ENCODE measurements at places on chromosomes 2 and 18.

DNA sequence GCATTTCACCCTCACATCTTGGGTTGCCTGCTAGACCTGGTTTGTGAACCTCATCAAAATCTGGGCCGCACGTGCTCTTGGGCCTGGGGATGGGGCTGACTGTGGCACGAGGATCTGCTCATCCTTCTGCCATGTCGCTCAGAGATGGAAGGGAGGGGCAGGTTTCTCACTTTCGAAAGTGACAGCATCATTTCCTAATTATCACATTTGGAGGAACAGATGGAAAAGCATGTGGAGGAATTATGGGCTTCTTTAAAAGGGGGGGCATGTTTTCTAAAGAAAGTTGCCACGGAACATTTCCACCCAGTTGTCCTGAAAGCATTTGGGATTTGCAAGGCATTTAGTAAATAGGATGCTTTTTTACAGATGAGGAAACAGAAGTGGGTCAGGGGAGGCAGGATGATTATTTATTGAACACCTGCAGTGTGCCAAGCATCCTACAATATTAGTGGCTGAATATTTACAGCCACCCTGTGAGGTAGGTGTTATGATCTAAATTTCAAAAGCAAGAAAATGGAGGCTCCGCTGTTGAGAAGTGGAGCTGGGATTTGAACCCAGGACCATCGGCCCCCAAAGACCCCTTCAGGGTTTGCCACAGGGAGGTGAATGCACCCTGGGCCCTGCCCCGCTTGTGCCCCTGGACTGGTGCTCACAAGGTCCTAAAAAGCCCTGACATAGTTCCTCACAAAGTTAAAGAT, 104.2 kb upstream of the MYCN start:
- no peak for DNase-seq

DNA sequence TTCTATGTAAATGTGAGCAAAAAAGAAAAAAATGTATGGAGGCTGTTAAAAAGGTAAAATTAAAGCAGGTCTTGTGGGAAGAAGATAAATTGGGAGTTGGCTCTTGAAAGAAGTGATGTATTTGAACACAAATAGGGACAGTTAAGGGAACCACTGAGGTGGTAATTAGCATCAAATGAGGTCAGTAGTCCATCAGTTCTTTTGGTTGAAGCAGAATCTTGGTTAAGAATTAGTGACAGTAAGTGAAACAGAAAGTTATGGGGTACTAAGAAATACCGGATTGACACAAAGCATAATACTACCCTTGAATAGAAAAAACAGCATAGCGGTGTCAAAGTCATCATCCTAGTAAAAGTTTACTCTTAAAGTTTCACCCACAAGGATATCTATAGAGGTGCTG, 352.6 kb upstream of the VRK2 start:
- no peak for DNase-seq

- no peak for DNase-seq
These were observed 167.9 kb downstream of the CCDC102B start for GRCh38 chr18:68965817-68966216.

GRCh38 chr18:57287766-57288165, 64.6 kb upstream of the ST8SIA3 start:
- DNase-seq = no peak

- DNase-seq = no peak
These were observed 629.3 kb downstream of the NRXN1 start for GRCh38 chr2:50402654-50402960.

GRCh38 chr18:26022585-26022984, 67.8 kb downstream of the SS18 start:
- DNase-seq = no peak

DNA sequence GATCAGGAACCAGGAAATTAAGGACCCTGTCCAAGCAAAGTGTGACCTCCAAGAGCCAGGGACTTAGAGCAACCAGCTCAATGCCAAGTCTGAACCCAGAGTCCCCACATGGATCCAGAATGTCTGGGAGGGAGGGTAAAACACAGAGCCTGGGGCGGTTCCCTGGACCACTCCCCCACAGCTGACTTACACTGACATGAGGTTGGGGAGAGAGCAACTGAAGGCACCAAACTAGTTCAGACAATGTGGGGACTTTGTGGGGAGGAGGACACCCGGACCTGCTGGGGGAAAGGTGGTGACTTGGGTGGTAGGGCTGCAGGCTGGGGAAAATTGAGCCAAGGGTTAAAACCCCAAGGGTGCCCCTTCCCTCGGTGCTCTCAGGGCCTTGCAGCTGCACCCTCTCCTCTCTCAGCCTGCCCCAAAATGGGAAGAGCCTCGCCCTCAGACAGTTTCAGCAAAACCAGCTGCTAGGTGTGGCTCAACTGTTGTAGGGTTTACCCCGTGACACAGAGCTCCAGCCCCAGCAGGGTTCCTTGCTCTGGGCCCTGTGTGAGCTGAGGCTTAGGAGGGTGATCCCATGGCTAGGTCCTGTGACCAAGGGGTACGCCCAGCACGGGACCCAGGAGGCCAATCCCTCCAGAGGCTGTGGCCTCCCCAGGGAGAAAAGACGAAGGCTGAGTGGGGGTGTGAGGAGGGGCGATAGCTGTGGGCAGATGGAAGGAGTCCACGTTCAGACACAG, 28.6 kb downstream of the MARCO start:
- no peak for DNase-seq

DNA sequence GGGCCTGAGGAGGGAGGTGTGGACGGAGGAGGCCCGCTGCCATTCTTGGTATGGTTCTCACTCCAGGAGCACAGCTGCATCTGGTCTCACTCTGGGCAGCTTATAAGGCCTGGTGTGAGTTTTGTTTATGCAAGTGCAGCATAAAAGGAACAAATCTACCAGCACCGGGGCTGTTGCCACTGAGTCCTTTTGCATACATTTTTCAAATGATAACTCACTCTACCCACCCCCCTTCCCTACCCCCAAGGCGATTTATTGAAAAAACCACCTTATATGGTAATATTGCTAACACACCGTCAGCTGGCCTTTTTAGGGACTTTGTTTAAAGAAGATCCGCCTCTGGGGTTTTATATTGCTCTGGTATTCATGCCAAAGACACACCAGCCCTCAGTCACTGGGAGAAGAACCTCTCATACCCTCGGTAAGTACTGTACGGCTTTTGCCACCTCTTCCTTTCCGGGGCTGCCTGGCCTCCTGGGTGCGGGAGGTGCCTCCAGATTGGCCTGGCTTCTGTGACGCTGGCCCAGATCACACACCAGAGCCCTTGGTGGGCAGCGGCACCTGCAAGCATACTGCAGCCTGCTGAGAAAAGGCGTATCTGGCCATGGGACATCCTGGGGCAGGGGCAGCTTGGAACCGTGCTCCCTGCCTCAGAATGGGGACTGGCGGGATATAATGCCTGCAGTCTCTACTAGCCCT, at the start of gene ACTG2:
TSS of gene ACTG2 (plus strand) at position 378 of the 699 bp plus-strand sequence. CDS start 8,304 bp downstream, outside the sequence.
- DNase-seq = no peak

DNA sequence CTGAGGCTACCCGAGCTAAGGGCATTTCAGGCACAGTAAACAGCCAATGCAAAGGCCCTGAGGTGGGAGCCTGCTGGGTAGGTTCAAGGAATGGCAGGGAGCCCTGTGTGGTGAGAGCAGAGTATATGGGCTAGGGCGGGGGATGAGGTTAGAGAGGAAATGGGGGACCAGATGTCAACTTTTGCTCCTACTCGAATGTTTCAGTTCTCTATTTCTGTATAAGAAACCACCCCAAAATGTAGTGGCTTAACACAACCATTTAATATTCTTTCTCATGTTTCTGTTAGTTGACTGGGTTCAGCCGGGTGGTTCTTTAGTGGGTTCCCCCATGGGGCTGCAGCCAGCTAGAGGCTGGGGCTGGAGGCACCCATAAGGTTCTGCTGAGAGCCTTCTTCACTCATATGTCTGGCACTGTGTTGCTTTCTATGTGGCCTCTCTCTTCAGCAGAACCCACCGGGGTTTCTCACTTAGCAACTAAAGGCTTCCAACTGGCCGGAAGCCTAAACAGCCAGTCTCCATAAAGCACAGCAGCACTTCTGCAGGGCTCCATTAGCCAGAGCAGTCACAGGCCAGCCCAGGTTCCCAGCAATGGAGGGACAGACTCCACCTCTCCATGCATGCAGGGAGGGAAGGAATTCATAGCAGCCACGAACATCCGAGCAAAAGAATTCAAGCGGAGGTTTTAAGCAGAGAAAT, 5.6 kb upstream of the ATOH8 start:
- no peak for DNase-seq

DNA sequence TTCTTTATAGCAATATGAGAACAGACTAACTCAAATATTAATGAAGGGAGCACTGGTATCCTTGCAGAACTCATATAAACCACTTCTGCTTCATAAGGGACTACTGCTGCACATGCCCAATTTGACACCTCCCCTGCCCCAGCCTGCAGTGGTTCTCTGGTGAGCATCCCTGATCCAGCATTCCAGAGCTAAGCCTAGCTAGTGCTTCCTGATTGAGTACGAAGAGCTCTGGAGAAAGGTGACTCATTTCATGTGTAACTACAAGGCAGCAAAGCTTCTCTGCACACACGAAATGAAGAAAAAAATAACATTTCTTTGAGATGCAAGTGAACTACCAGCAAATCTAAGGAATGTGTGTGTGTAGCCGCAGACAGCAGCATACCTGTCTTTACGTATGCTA, 22.8 kb upstream of the ADNP2 start:
- DNase-seq = no peak

DNA sequence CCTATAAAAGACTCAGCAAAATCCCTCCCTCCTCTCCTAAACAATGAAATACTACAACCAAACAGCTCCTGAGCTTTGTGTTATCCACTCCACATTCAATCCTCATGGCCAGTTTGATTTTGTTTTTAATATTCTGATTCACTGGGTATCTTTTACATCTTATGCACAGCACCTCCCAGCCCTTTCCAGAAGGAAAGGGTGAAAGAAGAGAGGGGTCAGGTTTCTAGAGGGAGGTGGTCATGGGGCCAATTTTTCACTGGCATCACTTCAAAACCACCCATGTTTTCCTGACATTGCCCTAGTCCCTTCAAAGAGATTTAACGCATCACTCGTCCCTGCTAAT, 315.6 kb downstream of the LPIN1 start:
- no peak for DNase-seq

DNA sequence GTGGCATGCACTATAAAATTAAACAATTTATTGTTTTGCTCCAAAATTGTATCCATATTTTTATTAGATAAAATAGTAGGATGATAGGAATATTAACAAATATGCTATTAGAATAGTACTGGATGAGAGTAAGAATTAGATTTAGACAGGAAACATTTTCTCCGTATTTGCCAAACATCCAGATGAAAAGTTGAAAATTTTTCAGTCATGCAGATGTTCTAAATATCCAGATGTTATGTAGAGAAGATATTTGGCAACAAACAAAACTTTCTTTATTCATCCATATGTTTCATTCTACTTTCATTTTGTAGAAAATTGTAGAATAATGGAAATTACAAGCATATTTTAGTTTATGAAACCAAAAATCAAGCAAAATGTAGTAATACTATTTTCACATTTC, 45.2 kb upstream of the NEUROD1 start:
- DNase-seq = no peak

DNA sequence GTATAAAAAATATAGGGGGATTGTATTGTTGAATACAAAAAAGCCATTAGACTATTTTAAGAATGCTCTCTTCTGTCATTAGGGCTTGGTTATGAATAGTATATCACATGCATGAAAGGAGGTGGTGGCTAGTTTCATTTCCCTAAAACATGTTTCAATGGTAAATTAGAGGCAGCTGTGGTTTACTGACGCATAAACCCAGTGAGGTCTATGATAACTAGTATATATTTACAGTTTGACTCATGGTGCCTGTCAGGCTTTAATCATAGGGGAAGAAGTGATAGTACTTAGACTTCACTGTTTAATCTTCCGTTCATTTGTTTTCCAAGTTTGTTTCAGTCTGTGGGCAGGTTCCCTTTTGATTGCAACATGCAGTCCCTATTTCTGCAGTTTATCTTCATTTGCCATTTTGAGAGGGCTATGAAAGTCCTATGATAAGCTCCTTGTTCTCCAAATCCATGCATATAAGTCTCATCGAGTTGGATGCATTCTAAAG, 55.1 kb upstream of the MAP4K3 start:
- no peak for DNase-seq
